ENCODE measurements at places on chromosomes 13 and 19. TPM values are rescaled to one million over a fixed set of nuclear protein-coding genes. Genes with fewer than 3 reads are reported as not detected.

DNA sequence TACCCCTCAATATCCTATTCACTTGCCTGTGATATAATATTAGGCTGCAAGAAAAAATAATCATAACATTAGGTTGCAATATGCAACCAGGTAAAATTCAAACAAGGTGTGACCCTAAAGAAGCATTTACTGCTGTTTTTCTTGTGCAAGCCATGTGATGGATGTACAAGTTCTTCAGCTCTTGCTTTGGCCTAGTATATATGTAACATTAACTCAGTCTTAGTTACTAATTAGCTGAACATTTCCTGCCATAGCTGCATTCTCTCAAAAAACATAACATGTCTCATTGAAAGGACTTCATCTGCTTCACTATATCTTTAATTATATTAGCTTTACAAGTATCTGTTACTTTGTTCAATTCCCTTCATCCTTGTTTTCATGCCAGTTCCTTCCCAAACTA, 406.8 kb upstream of the HTR2A start:
- DNase-seq, result no peak

DNA sequence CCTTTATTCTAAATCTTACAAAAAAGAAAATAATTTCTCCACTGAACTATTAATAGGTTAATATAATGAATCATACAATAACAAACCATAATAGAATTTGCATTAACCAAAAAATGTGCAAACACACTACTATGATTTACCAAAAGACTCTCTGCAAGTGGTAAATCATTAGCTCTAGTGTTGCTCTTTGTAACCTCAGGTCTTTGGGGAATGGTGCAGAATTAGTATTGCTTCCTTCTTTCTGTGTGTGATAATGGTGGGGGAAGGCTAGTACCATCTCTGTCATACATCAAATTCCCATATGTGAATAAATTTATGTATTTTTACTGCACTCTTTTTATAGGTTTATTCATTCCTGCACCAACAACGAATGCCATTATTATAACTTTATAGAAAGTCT, 105.1 kb downstream of the COG6 start:
- no peak for DNase-seq

The ZNF493 gene
- total RNA-seq, result 12.1 TPM

DNA sequence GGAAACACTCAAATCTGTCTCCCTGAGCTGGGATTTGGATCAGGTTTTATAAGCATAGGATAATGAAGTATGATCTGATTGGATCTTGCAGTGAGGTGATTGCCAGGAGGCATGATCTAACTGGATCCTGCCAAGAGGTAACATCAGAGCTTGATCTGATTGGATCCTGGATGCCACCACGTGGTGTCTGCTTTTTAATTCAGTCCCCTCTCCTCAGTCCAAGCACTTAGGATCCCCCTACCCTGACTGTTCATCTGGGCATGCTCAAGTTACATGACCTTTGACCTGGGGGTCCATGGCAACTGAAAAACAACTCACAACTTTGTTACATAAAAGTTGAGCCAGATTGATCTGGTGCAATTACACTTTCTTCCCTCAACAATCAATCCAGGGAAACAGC, 47.5 kb upstream of the LSM14A start:
- no peak for DNase-seq
